Germinal center (tissue), 1 donor: ENCODE measurements at places on chromosomes 6 and 20.

DNA sequence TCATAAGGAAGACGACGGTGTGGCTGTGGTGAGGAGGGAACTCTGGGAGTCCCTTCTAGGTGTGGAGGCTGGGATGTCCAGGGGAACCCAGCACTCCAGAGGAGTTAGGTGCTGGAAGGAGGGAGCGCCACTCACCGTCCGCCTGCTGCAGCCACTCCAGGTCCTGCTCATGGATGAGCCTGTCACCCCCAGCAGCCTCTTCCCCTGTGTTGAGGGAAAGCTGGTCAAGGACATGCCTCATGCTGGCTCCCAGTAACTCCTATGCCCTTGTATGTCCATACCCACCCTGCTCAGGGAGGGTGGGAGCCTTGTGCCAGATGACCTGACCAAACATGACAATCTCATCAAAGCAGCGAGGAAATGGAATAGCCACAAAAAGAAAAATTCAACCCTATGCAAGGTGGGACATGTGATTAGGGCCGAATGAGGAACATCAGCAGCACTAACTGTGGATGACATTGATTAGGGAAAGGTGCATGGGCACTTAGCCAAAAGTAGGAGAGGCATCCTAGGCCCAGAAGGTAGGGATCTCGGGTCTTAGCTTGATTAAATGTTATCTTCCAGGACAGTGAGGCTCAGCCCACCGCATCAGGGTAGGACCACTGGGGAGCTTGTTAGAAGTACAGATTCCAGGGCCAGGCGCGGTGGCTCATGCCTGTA is 3.0 kb downstream of the DNPH1 start:
- DNase-seq, result no peak

- DNase-seq, result no peak
These were observed 1.8 kb downstream of the RGS19 start for GRCh38 chr20:64077541-64077875.

GRCh38 chr6:20349225-20349624 is 52.5 kb upstream of the E2F3 start:
- no peak for DNase-seq

GRCh38 chr6:140542863-140543262 is 1168.4 kb upstream of the CITED2 start:
- no peak for DNase-seq

- DNase-seq, result no peak
These were observed 10.1 kb downstream of the MTCH1 start for GRCh38 chr6:36976007-36976264.

DNA sequence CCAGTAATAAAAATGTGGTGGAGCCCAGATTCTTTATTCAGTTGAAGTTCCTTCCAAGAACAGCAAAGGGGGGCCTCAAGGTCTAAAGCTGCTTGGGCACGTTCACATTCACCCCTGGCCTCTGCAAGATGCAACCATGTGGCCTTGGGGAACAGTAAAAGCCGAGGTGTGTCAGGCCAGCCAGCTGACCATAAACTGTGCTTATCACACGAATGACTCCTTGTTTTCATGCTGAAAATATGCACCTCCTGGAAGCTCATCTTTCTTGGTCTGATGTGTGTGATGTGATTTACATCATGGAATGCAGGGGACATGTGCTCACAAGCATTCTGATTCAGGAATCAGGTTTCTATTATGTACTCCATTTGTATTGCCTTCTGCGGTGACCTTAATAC is 211.6 kb upstream of the MARCKS start:
- no peak for DNase-seq

DNA sequence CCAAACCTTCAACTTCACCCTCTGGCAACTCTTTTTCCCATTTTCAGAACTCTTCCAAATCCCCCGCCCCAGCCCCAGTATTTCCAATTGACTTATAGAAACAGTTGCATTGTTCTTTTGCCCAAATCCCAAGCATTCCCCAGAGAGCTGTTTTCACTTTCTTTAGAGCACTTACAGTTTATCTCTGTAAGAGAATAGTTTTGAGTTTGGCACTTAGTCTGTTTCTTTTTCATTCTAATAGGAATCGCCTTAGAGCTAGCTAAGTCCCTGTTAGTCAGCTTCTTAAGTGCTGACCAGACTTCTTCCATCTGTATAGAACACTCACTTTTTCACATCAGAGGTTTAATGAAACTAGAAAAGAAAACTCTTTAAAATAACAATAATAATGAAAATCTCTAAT is 374.2 kb upstream of the FLRT3 start:
- no peak for DNase-seq

DNA sequence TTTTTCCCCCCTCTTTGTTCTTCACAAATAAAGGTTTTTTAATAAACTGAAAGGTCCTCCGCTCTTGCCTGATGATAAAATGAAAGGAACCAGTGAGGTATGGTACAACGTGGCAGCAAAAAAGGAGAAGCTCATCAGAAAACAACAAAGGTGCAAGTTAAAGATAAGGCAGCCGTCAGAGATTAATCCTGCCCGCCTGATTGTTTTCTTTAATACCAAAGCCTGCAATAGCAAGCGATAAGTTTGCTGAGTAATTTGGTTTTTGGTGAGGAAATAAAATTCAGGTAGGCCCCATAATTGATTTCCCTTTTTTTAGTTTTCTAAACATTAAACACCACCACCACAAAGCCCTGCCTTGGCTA is 177.9 kb downstream of the MBOAT1 start:
- no peak for DNase-seq

DNA sequence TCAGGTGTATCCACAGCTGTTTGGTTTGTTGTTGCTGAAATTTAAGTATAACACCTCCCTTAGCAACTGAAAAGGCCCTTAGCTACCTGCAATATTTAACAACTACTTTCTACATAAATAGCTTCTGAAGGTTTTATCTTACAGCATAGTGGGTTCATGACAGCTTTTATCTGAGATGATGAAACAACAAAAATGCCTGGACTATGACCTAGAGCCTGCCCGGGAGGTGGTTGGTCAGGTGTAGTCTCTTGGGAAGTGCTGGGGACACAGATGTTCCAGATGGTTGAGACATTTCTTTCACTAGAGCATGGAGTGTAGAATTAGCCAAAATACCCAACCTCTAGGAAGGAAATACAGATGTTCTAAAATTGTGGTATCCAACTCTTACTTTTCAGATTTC is 705.4 kb downstream of the MAFB start:
- no peak for DNase-seq

- DNase-seq, result no peak
These were observed 17.5 kb downstream of the PPARD start for GRCh38 chr6:35359744-35360348.

- no peak for DNase-seq
These were observed 150.6 kb upstream of the HSF2 start for GRCh38 chr6:122248844-122249243.
